Neural crest cell (in vitro differentiated cells): ENCODE measurements at places on chromosomes 5 and 9.

GRCh38 chr5:10729320-10730042 lies 31.6 kb downstream of the DAP start:
- no peak for DNase-seq

DNA sequence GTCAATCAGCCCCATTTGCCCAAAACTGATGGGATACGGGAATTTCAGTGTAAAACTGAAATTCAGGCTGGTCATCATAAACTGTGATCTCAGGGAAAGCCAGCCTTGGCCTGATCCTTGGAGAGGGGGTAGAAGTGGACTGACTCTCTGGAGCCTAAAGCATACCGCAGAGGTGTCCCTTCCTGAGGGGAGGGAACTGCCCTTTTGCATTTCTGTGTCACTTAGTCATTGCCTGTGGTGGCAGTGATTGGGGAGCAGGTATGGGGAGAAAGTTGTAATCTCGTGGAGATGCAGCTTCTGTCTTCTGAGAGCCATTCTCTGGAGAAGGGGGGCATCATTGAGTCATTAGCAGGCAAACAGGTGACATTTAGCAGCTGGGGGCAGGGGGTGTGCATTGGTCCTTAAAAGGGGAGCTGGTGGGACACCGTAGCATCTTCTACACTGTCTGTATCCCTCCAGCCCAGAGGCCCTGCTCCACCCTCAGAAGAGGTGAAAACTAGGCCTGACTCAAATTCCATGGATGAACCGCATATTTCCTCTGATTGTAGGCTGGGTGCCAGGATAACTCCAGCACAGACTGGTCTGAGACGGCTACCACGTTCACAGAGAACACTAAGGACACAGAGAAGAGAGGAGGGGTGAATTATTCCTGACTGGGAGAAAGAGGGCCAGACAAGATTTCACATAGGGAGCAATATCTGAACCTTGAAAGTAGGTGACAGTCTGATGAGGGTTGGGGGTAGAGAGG lies 143.3 kb downstream of the SEC61B start:
- DNase-seq = no peak

DNA sequence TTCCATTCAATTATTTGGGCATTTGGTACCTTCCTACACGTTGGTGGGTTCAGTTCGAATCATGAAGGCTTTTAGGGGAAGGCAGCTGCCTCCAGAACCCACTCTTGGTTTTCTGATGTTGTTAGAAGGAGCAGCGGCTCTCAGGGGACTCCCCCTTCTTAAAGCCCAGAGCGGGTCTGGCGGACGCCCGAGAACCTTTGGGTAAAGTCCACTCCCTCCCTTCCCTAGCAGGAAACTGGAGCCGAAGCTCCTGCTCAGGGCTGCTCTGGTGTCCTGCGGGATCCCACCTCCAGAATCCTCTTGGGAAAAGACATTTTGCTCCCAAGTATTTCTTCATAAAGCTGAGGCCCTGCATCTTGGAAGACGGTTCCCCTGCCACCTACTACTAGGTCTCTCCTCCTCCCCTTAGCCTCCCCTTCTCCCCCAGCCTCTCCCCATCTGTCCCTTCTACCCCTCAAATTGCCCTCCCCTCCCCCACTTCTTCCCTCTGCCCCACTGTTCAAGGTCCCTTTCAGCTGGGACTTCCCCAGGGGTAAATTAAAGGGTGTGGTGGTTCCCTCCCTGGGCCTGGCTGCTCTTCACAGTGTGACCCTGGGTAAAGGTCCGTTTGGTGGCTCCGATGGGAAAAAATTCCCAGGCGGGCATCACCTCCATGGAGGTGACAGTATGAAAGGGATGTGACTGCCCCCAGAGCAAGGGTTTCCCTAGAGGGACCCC lies 9.3 kb downstream of the IRX4 start:
- no peak for DNase-seq

GRCh38 chr5:172636279-172637050 lies 4.6 kb upstream of the NEURL1B start:
- DNase-seq = no peak

GRCh38 chr9:127447416-127448111 lies 3.6 kb downstream of the RPL12 start:
- DNase-seq = no peak

GRCh38 chr5:65986796-65987195 lies 60.4 kb downstream of the ERBIN start:
- DNase-seq = no peak

DNA sequence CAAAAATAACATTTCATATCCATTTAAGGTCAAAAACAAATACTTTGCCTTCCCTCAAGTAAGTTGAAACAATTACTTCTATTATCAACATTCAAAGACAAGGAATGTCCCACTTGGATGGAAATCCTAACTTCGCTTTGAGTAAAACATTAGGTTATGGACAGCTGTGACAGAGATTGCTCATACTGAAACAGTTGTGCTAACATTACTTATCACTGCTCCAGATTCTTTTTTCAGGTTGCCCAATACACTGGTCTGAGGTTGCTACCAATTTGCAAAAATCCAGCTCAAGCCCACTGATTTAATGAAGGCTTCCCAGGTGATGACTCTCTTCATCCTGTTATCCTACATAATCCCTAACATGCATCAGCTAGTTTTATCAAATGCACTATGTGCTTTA lies 98.3 kb downstream of the UBAP2 start:
- no peak for DNase-seq

GRCh38 chr5:127586811-127587210 lies 62.1 kb upstream of the CTXN3 start:
- DNase-seq = no peak

- DNase-seq = no peak
Observed at GRCh38 chr5:96978812-96979449, 43.1 kb downstream of the LNPEP start.

GRCh38 chr9:98727428-98727827 lies 18.7 kb upstream of the GABBR2 start:
- DNase-seq = no peak

- no peak for DNase-seq
Observed at GRCh38 chr5:103224894-103225246, 33.7 kb upstream of the MACIR start.

DNA sequence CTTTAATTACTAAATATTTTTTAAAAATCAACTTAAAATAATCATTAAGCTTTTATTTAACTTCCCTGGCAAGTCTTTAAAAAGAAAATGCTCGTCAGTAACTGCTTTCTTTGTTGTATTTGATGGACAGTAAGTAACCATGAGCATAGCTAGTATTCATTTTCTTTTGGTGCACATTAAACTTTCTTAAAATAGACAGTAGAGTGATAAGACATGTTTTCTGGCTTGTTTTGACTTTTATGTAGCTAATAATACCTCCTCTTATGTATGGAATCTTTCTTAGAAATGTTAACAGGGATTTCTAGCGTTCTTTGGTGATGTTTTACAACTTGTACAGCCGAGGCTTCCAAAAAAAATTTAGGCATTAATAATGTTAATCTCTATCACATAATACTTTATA lies 22.6 kb downstream of the FBXO38 start:
- DNase-seq = no peak

DNA sequence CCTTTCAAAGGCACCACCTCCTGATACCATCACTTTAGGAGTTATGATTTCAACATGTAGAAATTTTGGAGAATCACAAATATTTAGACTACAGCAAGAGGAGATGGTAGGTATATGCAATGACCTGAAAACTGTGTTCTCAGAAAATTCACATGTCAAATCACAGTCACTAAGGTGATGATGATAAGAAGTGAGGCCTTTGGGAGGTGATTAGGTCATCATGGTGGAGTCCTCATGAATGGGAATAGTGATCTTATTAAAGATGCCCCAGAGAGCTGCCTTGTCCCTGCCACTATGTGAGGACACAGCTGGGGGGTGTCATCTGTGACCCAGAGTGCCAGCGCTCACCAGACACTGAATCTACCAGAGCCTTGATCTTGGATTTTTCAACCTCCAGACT lies 513.5 kb upstream of the TUSC1 start:
- no peak for DNase-seq

DNA sequence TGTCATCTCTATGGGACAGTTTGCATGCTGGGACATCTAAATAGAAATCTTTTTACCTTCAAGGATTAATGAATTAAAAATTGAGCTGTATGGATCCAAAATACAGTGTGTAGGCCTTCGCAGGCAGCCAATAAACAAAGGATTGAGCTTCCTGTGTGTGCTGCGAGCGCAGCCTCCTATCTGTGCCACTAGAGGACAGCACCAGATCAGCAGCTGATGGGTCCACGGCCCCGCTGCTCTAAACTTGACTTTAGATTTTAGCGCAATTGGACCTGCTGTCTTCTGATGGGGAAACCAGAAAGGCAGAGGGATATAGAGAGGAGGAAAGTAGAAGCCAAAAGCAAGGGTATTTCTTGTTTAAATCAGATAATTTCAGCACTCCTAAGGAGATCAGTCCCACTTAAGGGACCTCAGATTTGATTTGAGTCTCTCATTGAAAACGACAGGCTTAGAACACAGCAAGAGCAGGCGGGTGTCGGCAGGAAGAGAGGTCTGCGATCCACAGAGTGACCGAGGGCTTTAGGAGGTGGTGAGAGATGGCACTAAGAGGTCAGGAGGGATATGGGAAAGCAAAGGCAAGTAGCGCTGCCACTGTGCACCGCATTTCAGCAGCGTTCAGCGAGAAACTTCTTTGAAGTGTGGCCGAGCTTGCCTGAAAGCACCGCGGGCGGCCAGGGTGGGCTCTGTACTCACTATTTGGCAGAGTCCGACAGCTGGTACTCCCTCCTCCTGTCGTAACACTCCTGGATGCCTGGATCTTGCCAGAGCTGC lies 214.3 kb downstream of the GNA14 start:
- DNase-seq = peak; percentile 51

GRCh38 chr9:36659500-36659899 lies 86.8 kb downstream of the MELK start:
- DNase-seq = no peak

GRCh38 chr5:84272771-84273516 lies 111.7 kb downstream of the EDIL3 start:
- DNase-seq = no peak

DNA sequence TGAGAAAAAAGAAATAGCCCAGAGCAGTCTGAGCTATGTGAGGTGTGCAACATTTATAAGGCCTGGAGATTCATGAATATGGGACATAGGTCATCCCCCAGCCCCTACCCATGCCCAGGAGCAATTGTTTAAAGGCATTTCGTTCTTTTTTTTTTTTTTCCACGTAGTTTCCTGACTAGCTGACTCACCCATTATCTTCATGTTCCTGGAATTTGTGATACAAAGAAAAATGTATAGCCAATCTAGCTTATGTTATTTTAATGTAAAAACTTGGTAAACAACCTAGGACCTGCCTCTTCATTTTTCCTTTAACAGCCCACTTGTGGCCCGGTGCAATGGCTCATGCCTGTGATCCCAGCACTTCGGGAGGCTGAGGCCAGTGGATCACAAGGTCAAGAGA lies 81.3 kb downstream of the OSTF1 start:
- no peak for DNase-seq

- DNase-seq = no peak
Observed at GRCh38 chr9:135178498-135178897, 91.0 kb downstream of the OLFM1 start.

DNA sequence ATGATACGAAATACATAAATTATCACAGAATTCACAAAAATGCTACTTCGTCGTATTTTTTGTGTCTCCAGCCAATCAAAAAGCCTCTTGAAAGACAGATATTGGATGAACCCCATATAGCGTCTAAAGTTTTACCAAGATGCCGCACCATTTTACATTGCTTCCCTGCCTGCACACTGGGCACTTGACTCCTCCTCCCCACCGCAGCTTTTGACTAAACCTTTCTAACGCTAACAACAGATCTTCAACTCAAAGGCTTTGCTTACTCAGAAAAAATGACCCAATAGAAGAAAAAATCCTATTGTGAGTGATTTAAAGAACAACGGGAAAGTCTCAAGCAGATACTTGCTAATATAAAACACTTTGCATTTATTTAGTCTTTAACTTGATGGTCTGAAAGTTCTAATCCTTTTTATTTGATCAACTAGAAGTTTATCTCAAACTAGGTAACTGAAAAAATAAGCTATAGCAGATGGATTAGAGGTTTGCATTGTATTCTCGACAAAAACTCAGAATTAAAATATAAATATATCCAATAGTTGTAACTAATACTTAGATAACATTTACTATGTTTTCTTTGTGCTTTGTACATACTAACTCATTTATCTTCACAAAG lies 609.1 kb upstream of the DMAC1 start:
- no peak for DNase-seq

GRCh38 chr5:82799361-82800077 lies 277.7 kb downstream of the TMEM167A start:
- no peak for DNase-seq
